ENCODE measurements at places on chromosomes 3 and 15.

- no peak for DNase-seq
Observed at GRCh38 chr15:56968821-56969220, 50.4 kb downstream of the TCF12 start.

DNA sequence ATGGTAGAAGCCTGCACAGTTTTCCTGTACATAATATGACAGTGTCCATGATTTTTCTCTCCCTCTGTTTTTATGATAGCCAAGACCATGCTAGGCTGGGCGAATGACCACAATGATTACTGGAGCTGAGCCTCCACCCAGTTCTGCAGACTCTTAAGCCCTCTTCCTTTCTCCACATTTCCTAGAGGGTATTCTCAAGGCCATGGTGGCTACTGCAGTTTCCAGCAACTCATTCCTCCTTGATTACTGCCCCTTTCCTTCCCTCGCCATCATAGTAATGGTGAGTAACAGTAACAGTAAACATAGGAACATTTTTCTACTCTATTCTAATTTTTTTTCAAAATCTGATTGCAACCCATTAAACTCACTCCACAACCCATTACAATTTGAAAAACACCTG, 20.2 kb downstream of the TNIK start:
- DNase-seq = no peak

GRCh38 chr3:5735896-5736295, 548.4 kb downstream of the EDEM1 start:
- no peak for DNase-seq

- DNase-seq = no peak
Observed at GRCh38 chr3:73759297-73759711, 134.6 kb upstream of the PDZRN3 start.

Data from activated naive CD4-positive, alpha-beta T cell (primary cell).